ENCODE measurements at places on chromosomes 12 and 14.

DNA sequence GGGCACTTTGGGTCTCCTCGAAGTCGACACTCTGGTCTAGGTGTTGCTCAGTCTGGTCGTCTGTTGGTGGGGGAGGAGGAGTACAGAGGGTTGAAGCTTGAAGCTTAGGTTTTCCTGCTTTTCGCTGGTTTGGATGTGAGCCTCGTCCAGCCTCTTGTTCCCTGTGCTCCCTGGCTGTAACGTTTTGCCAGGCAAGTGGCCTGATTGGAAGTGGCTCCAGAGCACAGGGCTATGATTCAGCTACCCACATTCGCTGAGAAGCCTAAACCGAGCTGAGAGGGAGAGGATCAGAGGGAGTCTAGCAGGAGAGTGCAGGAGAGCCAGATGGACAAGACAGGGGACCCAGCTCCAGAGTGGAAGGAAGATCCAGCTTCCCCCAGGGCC lies 6.1 kb downstream of the HOXC10 start:
- DNase-seq: no peak

- DNase-seq: no peak
Observed at GRCh38 chr12:66379616-66380015, 77.3 kb downstream of the HELB start.

DNA sequence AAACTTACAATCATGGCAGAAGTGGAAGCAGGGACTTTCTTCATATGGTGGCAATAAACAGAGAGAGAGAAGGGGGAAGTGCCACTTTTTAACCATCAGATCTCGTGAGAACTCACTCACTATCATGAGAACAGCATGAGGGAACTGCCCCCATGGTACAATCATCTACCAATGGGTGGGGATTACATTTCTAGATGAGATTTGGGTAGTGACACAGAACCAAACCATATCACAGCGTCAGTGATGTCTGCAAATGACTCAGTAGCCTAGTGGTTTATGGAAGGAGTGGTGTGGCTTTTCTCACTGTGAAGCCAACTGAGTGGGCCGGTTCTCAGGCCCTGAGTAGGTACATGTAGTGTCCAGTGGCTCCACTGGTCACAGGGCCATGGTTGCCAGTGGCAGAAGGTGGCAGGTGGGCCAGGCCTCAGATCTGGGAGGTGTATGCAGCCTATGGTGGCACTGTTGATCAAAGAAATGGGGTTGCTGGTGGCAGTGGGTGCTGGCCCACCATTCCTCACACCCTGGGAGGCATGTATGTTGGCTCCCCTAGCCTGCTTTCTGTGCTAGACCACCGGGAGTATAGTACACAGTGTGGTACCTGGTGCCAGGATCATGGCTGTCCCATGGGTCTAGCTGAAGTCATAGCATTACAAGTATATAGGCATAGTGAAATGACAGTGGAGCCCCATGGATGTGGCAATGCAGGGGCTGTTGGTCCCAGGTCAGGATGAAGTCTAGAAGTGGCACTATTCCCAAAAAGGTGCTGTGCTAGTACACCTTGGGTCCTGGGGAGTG lies 191.9 kb downstream of the NUBPL start:
- no peak for DNase-seq

DNA sequence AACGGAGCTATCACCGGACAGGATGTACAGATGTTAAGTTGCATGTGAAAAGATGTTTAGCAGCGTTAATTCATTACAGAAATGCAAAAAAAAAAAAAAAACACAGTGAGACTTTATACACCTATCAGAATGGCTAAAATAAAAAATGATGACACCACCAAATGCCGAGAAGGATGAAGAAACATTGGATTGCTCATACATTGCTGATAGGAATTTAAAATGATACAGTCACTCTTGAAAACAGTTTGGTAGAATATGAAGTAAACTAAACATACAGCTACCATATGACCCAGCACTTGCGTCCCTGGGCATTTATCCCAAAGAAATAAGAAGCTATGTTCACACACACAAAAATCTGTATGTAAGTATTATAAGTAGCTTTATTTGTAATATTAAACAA lies 574.1 kb downstream of the SLC16A7 start:
- DNase-seq: no peak

DNA sequence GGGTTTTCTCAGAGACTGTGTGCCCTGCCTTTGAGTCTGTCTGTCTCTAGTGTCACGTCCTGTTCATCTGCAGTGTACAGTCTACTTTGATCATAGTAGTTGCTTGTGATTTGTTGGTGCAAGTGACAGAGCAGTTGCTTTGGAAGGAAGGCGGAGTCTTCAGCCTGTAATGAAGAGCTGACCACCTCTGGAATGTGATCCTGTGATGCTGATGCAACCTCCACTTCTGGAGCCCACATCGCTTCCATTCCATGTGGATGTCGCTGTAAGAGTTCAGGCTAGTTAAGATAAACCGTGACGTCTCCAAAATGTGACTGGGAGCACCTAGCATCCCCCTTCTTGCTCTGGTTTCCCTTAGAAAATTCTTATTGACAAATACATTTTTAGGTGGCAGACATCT lies 51.8 kb downstream of the PELI2 start:
- DNase-seq: no peak

GRCh38 chr12:73598626-73599025 lies 939.0 kb upstream of the ATXN7L3B start:
- no peak for DNase-seq

- DNase-seq: no peak
Observed at GRCh38 chr14:103141117-103141796, 18.0 kb downstream of the TNFAIP2 start.

- no peak for DNase-seq
Observed at GRCh38 chr14:82897469-82898308, 1364.0 kb upstream of the SEL1L start.

DNA sequence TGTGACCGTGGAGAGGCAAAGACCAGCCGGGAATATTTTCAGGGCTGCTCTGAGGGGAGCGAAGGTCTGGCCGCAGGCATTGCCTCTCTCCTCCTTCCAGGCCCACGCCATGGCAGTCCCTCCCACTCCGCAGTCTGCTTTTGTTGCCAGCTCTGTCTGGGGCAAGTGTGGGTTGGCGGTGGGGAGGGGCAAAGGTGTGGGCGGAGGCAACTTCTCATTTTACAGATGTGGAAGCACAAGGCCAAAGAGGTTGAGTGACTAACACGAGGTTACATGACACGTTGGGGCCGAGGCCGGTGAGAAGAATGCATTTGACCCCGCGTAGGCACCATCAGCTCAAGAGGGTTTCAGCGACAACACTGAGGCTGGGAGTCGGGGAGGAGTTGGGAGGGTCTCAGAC lies 6.1 kb upstream of the FAIM2 start:
- no peak for DNase-seq

DNA sequence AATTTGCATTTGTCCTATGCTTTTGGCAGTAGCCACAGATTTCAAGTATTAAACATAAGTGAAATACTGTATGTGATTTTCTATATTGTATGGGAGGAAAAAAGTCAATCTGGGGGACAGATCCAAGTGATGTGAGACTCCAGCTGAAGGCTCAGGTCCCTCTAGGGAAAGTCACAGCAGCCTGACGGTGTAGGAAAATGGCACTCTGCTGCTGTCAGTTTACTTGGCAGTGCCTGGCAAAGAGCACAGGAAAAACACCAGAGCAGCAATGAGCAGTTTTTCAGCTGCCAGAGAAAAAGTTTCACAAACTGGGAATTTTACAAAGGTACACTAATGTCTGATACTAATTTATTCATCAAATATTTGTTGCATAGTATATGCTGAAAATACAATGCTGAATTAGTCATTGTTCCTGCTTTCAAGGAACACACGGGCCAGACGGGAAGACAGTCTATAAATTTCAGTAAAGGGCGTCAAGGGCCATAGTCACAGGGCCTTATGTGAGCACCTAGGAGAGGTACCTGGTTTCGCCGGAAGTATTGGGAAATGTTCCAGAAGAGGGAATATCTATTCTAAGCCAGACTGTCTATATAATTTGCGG lies 66.2 kb upstream of the SLC38A2 start:
- DNase-seq: no peak

DNA sequence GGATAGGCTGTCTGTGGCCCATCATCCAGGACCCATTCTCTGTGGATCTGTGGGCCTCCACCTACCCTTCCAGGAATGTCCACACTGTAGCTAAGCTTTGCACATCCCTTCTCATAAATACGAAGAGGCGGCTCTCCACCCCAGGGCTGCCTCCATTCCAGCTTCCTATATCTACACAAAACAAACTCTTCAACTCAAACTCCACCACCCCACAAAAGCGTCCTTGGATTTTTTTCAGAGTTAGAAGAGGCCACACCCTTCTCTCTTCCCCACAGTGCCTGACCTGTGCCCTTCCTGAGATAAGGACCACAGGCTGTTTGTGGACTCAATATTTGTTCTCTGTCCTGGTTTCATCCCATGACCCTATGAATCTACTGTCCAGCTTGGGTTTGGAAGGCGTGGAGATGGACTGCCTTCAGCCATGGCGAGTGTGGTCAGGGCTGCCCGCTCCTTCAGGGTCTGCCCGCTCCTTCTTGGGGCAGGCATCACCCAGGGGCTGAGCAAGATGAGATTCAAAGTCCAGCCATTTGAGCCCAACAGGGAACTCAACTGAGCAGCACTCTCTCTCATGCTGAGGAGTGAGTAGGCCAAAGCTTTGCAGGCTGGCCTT lies 13.0 kb upstream of the SERPINA12 start:
- DNase-seq: no peak

- DNase-seq: no peak
Observed at GRCh38 chr14:65434216-65434850, 21.8 kb downstream of the FUT8 start.

Measured in stimulated activated CD4-positive, alpha-beta T cell treated with anti-CD3 and anti-CD28 coated beads, Interleukin-12 subunit alpha, Interleukin-12 subunit beta, amount 100 ng/mL, for 24 hours (primary cell).